ENCODE measurements at places on chromosomes 7 and 10.

DNA sequence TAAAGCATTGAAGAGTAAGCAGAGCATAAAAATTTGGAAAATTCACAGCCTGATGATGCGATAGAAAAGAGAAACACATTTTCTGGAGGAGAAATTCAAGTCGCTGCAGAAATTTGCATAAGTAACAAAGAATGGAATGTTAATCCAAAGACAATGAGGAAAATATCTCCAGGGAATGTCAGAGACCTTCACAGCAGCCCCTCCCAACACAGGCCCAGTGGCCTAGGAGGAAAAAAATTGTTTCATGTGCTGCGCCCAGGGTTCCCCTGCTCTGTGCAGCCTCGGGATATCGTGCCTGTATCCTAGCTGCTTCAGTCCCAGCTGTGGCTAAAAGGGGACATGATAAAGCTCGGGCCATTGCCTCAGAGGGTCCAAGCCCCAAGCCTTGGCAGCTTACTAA, 206.8 kb downstream of the TPK1 start:
- no peak for DNase-seq

DNA sequence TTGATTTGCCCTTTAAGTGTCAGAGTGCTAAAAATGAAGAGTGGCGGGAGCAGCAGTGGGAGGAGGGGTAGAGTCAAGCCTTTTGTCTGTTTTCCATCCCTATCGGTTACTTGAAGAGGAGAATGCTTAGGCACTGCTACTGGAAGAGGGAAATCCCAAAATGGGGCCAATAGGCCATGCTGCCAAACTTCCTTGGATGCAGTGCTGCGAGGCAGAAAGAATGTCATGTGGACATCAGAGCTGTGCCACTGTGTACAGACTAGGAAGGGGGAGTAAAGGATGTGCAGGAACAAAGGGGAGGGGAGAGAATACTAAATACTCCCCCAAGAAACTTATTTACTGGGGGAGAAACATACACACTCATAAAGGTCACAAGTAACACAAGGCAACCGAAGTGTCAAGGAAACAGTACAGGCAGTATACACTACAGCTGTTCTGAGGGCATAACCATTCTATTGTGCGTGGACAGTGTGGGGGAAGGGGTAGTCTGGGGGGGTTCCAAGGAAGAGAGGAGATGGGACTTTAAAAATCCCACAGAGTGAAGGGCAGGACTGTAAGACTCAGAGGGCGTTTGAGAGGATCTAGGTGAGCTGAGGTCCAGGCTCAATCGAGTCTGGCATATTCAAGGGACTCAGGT, 228.7 kb upstream of the PLXNA4 start:
- no peak for DNase-seq

GRCh38 chr10:133567609-133568286, 2.4 kb upstream of the SYCE1 start:
- no peak for DNase-seq

DNA sequence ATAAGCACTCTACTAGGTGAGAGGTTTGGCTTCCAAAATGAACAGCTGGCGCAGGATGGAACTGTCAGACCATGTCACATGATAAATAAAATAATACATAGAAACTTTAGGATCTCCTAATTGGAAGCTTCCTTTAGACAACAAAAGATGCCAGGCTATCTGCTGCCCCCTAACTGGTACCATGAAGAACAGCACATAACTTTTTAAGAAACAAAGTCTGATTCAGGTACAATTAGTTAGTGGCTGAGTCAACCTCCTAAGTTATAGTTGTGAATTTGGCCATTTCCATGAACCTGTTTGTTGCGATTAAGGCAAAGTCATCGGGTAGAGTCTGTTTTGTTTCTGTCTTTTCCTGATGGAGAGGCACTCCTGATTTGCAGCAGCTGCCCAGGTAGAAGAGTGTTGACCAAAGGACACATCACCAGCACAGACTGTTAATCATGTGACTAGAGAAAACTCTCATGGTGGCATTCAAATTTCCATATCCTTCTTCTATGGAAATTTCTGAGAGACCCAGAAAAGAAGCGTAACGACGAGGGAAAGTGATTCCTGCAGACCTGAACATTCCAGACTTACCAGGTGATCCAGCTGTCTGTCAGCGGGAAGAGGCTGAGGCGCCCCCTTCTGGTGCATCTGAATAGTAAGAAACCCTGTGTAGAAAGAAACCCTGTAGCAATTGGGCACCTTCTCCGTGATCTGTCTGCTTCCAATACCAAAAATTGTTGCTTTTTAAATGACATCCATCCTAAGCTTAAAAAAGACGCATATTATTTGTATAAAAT, 8.6 kb upstream of the INHBA start:
- no peak for DNase-seq

DNA sequence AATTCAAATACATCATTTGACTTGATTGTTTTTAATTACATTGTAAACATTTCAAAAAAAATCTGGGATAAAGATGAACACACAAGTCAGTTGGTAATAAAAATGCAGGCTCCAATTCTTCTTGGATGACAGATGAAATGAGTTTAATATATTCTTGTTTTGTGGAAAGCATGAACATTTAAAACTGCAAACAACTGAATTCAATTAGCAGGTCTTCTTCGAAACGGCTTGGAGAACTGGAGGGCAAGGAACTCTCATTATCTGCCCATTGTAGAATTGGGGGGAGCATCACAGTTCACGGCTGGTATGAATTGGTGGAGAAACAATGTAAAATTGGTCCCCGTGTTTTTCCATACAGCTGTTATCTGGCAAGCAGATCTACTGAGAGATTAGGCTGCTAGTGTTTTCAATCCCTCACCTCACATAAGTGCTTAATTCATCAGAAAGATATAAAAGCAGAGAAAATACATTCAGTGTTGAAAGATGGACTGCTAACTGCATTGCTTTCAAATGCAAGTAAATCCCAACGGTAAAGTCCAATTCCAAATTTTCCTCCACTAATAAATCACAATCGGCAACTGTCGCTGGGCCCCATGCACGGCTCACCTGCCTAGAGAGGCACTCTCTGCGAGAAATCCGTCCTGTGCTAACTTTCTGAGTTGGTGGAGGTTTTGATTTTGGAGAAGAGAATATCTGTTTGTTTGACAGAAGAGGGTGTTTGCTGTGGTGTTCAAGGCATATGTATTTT, 199.5 kb downstream of the ZNF438 start:
- no peak for DNase-seq

- no peak for DNase-seq
Measured at GRCh38 chr10:35564341-35564968, 40.7 kb upstream of the GJD4 start.

DNA sequence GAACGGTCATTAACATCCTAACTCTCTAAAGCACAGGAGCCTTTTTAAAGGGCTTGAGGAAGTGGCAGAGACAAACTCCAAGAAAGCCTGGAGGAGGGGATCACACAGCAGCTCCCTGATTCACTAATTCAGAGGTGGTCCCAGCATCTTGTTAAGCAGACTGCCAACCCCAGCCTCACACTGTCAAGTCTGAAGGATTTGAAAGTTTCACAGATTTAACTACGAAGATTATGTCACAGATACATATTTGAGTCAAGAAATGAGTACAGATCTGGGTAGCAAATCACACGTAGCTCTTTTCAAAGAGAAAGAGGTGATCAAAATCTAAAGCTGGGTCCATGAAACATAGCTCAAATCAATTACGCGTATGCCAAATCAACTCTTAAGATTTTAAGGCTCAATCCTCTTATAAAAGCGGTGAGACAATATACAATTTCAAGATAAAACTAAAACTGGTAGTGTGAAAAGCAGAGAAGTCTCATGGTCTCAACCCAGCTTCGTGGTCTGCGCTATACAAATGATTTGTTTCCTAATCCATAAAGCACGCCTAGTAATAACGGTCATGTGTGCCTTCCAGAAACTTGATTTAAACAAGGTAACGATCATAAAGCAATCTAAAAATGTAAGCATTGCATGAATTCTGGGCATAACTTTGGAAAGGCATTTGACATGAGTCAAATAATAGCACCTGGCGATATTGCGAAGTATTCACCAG, 229.9 kb upstream of the MKLN1 start:
- no peak for DNase-seq

DNA sequence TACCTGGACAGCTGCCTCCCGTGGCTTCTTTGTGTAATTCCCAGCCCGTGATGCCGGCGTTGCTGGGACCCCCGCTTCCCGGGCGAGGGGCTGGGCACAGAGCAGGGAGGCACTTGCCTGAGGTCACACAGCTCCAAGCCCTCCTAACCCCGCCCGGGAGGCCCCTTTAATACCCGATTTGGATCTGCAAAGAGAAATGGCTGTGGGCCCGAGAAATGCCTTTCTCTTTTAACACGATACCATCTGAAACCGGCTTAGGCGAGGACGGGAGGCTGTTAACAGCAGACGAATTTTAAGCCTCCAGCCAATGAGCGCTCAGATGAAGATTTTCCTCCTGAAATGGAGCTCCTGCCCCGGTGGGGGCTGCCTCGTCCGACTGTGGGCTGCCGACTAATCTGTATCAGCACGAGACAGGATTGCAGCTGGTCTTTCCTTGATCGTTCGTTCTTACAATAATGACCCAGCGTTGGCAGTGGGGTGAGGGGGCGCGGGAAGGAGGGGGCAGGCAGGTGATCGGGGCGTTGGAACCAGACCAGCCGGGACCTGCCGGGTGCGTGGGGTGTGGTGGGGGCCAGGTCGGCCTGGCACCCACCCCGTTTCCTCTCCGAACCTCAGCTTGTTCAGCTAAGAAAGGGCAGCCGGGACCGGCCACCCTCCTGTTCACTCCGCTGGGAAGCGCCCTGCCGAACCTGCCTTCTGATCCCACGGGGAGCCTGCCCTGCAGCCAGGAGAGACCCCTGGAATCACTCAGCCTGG, 36.2 kb upstream of the FOXL3 start:
- DNase-seq, result no peak

GRCh38 chr7:18770154-18770811, 274.7 kb downstream of the HDAC9 start:
- DNase-seq, result peak; percentile 86
